Upper lobe of right lung (tissue), 1 donor: ENCODE measurements at places on chromosomes 7 and 10. TPM values are rescaled to one million over a fixed set of nuclear protein-coding genes. Genes with fewer than 3 reads are reported as not detected.
A peak's percentile ranks its signal among the peaks of the same experiment; 100 is the strongest.

DNA sequence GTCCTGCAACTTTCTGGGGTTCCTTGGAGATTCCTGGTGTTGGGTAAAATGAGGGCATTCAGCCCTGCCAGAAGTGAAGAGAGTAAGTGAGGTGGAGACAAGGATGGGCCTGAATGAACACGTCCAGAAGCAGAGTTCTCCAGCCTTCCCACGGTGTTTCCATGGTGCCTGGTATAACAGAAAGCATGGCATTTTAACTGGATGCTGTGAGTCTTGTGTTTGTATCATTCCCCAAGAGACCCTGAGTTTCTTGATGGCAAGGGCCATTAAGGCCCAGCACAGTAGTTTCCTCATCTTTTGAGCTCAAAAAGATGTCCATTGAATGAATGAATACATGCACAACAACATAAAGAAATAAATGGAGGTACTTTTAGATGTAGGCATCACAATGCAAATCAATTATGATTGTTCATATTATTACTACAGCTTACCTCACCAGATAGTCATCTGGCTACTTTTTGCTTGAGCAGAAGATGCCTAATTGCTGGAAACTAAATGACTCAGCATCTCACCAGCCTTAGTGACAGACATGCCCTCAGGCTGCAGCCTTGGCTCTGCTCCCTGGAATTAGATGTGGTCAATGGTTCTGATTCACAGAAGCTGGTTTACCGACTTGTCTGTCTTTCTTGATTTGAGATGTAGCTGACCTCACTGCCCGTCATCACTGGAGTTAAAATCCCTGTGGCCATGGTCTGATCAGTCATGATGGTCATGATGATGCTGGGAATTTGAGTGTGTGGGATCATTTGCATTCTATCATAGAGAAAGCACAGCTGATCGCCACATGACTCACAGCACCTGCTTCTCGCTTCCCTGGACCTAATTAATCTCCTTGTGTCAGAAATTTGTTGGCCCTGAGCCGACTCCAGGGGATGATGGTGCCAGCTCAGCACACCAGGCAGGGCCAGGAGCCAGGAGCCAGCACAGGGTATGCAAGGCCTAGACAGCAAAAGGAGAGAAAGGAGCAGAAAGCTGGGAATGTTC is 83.9 kb downstream of the CXCL12 start:
- no peak for DNase-seq
- H3K36me3 ChIP-seq: no peaks in the 10 kb centered on the region
- no peak overlapping the region for H3K4me3 ChIP-seq
- H3K27me3 ChIP-seq: no peaks in the 10 kb centered on the region

DNA sequence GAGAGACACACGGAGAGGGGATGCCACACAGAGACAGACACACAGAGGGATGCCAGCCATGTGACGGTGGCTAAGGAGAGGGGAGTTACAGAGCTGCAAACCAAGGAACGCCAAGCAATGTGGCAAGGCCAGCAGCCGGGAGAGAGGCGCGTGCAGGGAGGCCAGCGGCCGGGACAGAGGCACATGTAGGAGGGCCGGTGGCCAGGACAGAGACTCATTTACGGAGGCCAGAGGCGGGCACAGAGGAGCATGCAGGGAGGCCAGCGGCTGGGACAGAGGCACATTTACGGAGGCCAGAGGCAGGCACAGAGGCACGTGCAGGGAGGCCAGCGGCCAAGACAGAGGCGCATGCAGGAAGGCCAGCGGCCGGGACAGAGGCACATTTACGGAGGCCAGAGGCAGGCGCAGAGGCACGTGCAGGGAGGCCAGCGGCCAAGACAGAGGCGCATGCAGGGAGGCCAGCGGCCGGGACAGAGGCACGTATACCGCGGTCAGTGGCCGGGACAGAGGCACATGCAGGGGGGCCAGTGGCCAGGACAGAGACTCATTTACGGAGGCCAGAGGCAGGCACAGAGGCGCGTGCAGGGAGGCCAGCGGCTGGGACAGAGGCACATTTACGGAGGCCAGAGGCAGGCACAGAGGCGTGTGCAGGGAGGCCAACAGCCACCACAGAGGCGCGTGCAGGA is 40.4 kb downstream of the INSIG1 start:
- no peaks in the 10 kb centered on the region for H3K4me1 ChIP-seq
- H3K27ac ChIP-seq: no peak overlapping the region

DNA sequence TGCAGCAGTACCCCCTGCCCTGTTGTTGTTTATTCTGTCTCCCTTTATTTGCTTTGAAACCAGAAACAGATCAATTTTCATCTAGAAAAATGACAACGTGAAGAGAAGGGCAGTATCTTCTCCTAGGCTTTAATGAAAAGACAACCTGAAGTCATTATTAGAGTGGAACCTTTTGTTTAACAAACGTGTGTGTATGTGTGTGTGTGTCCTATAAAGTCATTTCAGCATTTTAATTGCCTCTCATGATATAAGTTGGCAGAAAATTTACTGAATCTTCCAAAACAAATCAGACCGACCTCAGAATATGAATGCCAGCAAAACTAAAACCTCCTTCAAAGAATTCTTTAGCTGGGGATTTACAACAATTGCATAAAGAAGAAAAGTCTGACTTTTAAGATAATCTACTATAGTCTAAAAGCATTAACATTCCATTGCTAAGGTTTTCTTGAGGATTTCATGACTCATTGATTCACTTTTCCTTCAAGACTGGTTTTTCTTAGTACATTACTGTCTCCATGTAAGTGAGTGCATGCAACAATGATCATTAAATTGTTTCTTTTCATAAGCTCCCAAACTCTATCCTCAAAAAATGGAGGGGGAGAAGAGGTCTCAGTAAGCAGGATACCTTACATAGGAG is 3.2 kb downstream of the GLI3 start:
- H3K4me3 ChIP-seq: no peak overlapping the region
- H3K4me1 ChIP-seq: peaks cover 32% of the 10 kb centered on the region
- no peak overlapping the region for H3K27ac ChIP-seq
- peaks cover 1% of the 10 kb centered on the region for H3K27me3 ChIP-seq
- H3K36me3 ChIP-seq: no peaks in the 10 kb centered on the region

DNA sequence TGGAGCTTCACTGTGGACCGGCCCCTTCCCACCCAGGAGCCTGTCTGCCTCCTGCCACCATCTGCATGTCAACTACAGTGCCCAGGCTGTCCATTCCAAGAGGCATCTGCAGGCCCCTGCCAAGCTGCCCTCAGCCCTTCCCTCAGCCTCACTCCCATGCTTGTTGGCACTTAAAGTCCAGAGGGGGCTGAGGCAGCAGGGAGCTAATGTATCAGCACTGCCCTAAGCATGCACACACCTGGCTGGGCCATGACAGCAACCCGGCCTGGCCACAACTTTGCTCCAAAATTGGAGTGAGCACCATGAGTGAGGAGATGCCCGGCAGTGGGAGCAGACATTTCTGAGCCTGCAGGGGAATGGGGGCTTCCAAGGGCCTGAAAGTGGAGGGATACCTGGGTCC is 417.5 kb upstream of the GRM3 start:
- no peak overlapping the region for H3K27ac ChIP-seq
- H3K4me3 ChIP-seq: no peak overlapping the region

- no peak overlapping the region for H3K4me3 ChIP-seq
- H3K36me3 ChIP-seq: no peaks in the 10 kb centered on the region
- DNase-seq: no peak
- no peaks in the 10 kb centered on the region for H3K27me3 ChIP-seq
Observed at GRCh38 chr7:136877990-136878389, 9.5 kb downstream of the CHRM2 start.

- H3K27me3 ChIP-seq: no peaks in the 10 kb centered on the region
- H3K4me3 ChIP-seq: no peak overlapping the region
- no peak for DNase-seq
- H3K36me3 ChIP-seq: no peaks in the 10 kb centered on the region
Observed at GRCh38 chr7:97430006-97430405, 301.9 kb upstream of the TAC1 start.

GRCh38 chr10:86718556-86718955 is 37.9 kb upstream of the BMPR1A start:
- no peaks in the 10 kb centered on the region for H3K27me3 ChIP-seq
- H3K36me3 ChIP-seq: no peaks in the 10 kb centered on the region
- H3K4me3 ChIP-seq: no peak overlapping the region
- no peak overlapping the region for H3K27ac ChIP-seq

DNA sequence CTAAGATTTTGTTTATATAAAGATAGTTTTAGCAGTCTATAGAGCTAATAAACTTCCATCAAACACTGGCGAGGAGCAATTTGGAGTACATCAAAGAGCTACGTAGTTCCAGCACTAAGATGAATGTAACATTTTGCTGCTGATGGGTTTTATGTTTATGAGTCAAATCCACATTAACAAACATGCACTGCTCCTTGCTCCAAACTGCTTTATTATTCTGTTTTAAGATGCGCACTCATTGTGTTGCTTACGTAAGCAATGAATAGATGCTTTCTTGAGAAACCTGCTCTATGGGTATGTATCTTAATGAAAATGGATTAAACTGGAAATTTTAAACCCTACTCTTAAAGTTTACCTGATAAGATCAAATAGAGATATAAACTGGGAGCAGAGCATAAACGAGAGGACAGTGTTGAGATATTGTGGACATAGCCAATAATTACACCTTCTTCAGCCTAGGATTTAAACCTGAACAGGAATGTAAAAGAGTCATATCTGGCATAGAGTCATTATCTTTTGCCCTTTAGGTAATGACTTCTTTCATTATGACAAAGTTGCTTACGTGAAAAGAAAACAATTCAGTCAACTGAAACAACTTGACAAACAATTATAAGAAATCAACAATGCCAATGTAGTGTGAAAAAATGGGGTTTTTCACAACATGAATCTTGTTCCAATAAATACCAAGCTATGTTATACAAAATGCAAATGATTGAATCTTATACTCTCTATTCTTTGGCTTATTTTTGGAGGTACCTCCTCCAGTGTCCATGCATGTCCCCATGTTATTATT is 153.5 kb upstream of the MTPN start:
- H3K27ac ChIP-seq: no peak overlapping the region
- no peak for DNase-seq
- H3K4me1 ChIP-seq: no peaks in the 10 kb centered on the region
- no peaks in the 10 kb centered on the region for H3K36me3 ChIP-seq

DNA sequence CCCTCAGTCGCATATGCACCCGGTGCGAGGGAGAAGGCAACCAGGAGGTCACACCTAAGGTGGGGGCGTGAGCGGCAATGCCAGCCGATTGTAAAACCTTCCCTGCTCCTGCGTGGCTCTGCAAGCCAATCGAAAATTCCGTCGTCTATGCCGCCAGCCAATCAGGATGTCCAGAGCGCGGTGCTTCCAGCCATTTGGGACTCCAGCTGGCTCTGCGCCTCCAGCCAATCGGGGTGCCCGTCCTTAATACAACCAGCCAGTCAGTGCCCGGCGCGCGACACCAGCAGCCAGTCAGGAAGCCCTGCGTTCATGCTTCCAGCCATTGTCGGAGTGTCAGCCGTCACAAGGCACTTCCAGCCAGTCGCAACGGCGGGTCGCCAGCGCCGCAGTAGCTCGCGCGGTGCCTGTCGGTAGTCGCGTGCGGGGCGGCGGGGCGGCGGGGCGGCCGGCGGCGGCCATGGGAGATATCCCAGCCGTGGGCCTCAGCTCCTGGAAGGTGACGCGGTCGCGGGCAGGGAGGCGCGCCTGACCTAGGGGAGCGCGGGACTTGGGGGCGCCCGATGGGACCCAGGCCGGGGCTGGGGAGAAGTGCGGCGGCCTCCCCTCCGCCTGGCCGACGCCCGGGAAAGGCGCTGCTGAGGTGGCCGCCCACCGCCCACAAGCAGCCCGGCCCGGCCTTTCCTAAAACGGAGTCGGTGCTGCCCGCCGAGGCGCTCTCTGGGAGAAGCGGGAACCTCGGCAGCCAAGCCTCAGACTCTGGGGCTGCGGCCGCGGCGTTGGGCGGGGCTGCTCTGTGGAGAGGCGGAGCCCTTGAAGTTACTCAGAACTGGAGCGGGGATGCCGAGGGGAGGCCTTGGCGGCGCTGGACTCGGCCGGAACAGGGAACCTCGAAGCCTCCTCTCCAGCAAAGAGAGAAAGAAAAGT is at the start of gene AKR1E2:
AKR1E2 (plus strand) TSS at position 340 of the 924 bp plus-strand sequence; CDS start at position 458, 118 bp downstream.
- H3K4me1 ChIP-seq: peaks cover 4% of the 10 kb centered on the region
- DNase-seq: peak; percentile 96
- peak within 1 kb of the TSS; percentile 65 for H3K4me3 ChIP-seq
- peak within 1 kb of the TSS; percentile 91 for H3K27ac ChIP-seq

- H3K4me3 ChIP-seq: no peak overlapping the region
- DNase-seq: no peak
- H3K27me3 ChIP-seq: no peaks in the 10 kb centered on the region
- H3K4me1 ChIP-seq: no peaks in the 10 kb centered on the region
- H3K27ac ChIP-seq: no peak overlapping the region
Observed at GRCh38 chr10:58608351-58608750, 95.7 kb downstream of the BICC1 start.

GRCh38 chr10:131212763-131213325 is 98.7 kb downstream of the TCERG1L start:
- no peaks in the 10 kb centered on the region for H3K36me3 ChIP-seq
- H3K4me3 ChIP-seq: no peak overlapping the region
- DNase-seq: peak; percentile 52
- H3K27me3 ChIP-seq: no peaks in the 10 kb centered on the region
- H3K4me1 ChIP-seq: no peaks in the 10 kb centered on the region

GRCh38 chr10:12978891-12979290 is 22.6 kb downstream of the CCDC3 start:
- H3K27ac ChIP-seq: no peak overlapping the region
- H3K27me3 ChIP-seq: no peaks in the 10 kb centered on the region
- H3K4me3 ChIP-seq: no peak overlapping the region

GRCh38 chr7:64990216-64990615 is 620 bp downstream of the ZNF117 start:
- H3K4me3 ChIP-seq: no peak overlapping the region
- H3K27me3 ChIP-seq: no peaks in the 10 kb centered on the region
- H3K27ac ChIP-seq: no peak overlapping the region
- DNase-seq: no peak
- H3K36me3 ChIP-seq: no peaks in the 10 kb centered on the region

DNA sequence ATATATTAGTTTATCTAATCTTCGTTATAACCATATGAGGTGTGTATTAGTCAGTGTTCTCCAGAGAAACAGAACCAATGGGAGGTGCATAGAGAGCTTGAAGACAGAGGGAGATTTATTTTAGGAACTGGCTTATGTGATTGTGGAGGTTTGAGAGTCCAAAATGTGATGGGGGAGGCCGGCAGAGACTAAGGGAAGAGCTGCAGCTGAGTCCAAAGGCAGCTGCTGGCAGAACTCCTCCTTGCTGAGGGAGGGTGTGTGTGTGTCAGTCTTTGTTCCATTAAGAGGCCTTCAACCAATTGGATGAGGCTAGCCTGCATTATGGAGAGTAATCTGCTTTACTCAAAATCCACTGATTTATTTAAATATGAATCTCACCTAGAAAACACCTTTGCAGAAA is 165.1 kb downstream of the SH3PXD2A start:
- H3K36me3 ChIP-seq: no peaks in the 10 kb centered on the region
- H3K27me3 ChIP-seq: no peaks in the 10 kb centered on the region
- no peak overlapping the region for H3K4me3 ChIP-seq
- peaks cover 4% of the 10 kb centered on the region for H3K4me1 ChIP-seq
- no peak for DNase-seq

FAM20C gene
- total RNA-seq: 58.8 TPM

BTBD16 gene
- total RNA-seq: 0.35 TPM

TFR2 gene
- 0.41 TPM for total RNA-seq

ADRA2A gene
- total RNA-seq: 4.9 TPM

DIP2C gene
- 17.3 TPM for total RNA-seq

NUTM2A gene
- total RNA-seq: 2.9 TPM
